ENCODE measurements at places on chromosomes 4 and X. TPM values are rescaled to one million over a fixed set of nuclear protein-coding genes. Genes with fewer than 3 reads are reported as not detected.

- DNase-seq, result no peak
These were observed 105.2 kb downstream of the RTL5 start for GRCh38 chrX:72026341-72027023.

DNA sequence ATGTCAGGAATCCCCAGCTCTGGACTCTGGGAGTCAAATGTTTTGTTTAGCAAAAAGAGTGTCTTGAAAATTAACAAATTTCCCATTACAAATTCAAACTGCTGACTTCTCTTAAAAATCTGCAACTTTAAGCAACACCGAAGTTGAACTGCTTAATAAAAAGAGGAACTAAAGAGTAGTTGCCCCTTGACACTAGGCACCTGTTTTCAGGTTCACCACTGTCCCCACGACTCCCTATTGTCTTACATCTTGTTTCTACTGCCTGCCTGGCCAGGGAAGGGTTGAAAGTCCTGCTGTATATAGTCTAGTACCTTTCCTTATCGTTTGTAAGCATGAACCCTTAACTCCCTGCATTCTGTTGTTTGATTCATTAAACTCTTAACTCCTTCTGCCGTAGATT, 173.9 kb downstream of the SCFD2 start:
- no peak for DNase-seq

DNA sequence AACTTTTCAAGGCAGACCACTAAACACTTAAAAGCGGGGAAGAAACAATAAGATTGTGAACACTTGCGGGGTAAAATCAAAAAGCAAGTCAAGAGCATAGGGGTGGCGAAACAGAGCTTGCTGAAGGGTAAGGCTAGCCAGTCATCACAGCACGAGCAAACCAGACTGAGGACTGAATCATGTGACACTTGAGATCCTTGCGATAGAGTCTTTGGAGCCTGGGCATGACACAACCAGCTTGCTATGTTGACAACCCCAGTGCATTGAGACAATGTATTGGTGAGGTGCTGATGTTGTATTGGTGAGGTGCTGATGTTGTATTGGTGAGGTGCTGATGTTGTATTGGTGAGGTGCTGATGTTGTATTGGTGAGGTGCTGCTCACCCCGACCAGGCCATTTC, 72.3 kb downstream of the SLIT2 start:
- no peak for DNase-seq

GRCh38 chr4:4396628-4397440, 9.9 kb downstream of the NSG1 start:
- DNase-seq, result no peak

DNA sequence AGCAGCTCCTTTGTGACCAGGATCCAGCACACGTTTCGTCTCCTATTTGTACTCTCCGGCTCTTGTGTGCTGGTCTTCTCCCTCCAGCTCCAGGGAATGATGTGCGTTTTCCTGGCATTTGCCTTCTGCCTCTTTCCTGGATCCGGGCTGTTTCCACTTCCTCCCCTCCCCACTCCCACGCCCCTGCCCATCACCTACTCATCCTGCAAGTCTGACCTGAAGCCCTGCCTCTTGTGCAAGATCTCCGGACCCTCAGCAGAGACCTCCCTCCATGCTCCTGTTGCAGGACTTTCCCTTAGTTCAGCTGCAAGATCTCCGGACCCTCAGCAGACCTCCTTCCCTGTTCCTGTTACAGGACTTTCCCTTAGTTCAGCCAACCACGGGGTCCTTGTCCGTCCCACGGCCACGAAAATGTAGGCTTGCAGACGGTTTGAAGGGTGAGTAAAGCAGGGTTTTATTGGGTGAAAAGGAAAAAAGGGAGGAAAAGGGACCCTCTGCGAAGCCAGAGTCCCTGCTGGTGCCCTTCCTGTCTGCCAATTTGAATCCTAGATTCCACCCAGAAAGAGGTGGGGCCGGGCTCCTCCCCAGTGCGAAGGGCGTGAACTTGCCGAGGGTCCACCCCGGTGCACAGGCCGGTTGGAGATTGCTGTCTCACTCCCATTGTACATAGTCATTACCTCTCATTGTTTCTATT, 74.4 kb upstream of the IRF2 start:
- DNase-seq, result peak; percentile 57

- DNase-seq, result peak; percentile 29
These were observed 40.1 kb downstream of the NOP14 start for GRCh38 chr4:2923141-2923551.

DNA sequence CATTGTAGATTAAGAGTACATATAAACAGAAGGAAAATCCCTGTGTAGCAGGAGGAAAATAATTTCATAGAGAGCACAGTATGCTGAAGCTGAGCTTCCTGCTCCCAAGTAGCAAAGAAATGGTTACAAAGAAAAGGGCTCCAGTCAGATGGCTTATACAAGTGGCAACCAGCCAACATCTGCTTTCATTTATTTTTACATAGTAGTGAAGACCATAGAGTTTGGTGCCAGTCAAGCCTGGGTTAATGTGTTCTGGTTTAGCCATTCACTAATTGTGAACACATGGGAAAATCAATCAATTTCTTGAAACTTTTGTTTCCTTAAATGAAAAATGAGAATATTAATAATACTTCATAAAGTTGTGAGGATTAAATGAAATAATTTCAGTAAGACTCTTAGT, 111.3 kb upstream of the ELOVL6 start:
- no peak for DNase-seq

GRCh38 chr4:156999175-156999517, 27.5 kb upstream of the PDGFC start:
- DNase-seq, result no peak

DNA sequence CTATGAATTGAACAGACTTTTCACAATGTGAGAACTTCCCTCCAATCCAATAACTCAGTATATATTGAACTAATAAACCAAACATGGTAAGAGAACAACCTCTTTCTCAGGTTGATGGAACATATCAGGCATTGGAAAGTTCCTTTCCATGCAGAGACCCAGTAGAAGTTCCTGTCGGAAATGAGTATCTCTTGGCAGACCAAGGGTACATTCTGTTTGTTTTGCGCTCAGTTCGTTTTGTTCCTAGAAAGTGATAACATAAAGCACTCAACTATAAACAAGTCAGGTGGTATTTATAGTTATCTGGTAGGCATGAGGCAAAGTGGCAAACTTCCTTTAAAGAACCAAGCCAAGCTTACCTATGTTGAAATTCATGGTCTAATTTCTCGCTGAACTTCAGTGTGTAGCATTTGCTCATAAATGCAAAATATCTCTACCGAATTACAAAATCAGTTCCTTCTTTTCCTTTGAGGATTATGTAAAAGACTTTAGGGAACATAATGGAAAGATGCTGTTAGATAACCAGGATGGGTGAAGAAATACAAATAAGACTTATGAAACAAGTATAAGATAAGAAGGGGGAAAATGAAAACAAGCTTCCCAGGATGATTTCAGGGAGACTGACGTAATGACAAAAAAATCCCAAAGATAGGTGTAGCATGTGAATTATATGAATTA, 120.3 kb downstream of the ARHGAP24 start:
- DNase-seq, result no peak

DNA sequence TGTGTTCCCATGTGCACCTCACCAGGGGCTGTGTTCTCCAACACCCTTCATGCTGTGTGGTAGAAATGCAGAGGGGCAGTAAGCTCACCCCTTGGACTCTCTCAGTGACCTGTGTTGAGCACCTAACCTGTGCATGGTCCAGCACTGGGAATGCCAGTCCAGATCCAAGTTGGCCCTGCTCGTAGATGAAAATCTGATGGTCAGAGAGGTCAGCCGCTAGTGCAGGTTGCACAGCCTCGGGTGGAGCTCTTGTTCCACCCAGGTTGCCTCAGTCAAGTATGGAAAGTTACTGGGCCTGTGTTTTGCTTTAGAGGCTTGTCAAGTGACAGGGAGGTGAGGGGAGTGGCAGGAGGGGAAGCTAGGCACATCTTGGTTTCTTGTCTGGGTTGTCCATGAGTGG, 51.3 kb downstream of the NOP14 start:
- no peak for DNase-seq

DNA sequence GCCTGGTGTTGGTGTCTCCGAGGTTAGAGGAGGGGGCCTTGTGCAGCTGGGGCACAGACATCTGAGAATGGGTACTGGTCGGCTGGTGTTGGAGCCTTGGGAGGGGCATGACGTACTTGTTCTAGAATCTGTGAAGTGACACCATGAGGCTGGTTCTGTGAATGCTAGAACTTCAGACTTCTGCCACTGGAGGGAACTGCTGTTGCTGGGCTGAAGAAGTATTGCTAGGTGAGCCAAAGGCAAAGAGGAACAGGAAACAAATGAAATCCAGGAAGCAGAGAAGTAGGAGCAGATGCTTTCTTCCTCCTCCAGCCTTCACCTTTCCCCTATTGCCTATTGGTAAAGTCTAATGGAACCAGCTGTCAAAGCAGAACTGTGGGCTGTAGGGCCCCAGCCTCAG, 120.9 kb upstream of the DDIT4L start:
- no peak for DNase-seq

DNA sequence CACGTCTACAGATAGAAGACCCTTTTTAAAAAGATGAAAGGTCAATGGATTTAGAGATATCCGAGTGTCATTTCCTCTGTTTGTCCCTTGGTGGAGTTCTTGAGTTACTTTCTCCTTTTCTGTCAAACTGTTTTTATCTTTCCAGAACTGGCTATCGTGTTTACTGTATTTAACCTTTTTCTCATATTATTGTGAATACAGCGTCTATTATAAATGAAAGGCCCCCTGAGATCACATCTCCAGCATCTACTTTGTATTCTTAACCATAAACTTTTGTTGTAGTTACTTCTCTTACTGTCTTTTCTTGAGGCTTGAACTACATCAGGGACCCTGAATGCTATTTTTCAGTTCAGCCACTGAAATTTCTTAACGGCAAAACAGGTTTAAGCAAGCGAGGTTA, 4.0 kb upstream of the PCDH7 start:
- peak; percentile 37 for DNase-seq

DNA sequence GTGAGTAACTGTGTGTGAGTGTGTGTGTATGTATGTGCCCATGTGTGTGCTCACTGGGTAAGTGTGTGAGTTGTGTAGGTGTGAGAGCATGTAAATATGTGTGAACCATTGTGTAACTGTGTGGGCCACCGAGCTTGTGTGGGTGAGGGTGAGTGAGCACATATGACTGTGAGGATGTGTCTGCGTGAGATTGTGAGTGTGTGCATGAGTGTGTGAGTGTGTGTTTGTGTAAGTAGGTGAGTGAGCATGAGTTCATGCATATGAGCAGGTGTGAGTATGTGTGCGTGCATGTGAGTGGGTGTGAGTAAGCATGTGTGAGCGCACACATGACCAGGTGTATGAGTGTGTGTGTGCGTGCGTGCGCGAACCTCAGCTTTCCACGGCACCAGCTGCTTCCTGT, 1.4 kb upstream of the ATP2B3 start:
- no peak for DNase-seq

- no peak for DNase-seq
These were observed 58.9 kb upstream of the ARHGAP24 start for GRCh38 chr4:85416094-85416493.

- no peak for DNase-seq
These were observed 50.9 kb downstream of the REPS2 start for GRCh38 chrX:16997313-16997712.

- DNase-seq, result peak; percentile 90
These were observed 47.5 kb upstream of the BCOR start for GRCh38 chrX:40145001-40145922.

- DNase-seq, result no peak
These were observed 158.6 kb downstream of the C4orf33 start for GRCh38 chr4:129254526-129254925.

- DNase-seq, result no peak
These were observed 1.1 kb upstream of the MRPL1 start for GRCh38 chr4:77861495-77861894.

GRCh38 chrX:148457279-148457678, 43.1 kb upstream of the AFF2 start:
- DNase-seq, result no peak

- DNase-seq, result no peak
These were observed 1.2 kb downstream of the GPM6B start for GRCh38 chrX:13815664-13816063.

GRCh38 chrX:21638311-21638710, 19.8 kb downstream of the KLHL34 start:
- no peak for DNase-seq

DNA sequence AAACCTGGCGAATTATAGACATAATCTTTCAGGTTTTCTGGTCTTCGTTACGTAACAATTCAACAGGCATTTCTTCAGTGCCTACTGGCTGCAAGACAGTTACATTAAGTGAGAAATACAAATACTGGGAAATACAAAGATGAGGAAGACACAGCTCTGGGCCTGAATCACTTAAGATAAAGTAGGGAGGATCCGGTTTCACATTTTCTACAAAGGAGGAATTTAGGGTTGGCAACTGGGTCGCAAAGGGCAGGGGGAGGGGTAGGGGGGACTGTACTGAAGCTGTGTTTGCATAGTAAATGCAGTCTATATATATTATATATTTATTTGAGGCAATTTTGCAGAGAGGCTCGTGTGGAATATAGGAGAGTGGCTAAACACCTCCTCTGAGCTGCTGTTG, 107.4 kb downstream of the MAML3 start:
- DNase-seq, result peak; percentile 17

DNA sequence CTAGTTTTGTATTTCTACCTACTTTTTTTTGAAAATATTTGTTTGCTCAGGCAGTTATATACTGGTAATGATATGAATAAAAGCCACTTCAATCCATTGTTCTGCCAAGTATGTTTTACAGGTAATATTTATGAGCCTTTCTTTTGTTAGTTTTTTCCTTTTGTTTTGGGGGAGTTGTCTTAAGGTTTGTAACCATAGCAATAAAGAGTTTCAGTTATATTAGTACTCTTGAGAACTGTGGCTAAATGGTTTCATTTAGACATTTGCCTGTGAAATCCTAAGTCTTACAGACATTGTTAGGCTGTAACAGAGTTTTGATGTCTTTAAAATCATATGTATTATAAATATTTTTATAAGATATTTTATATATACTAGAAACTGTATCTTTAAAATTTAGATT, 150.1 kb downstream of the DIPK2B start:
- DNase-seq, result no peak

- no peak for DNase-seq
These were observed 80.0 kb downstream of the FAT1 start for GRCh38 chr4:186643501-186644310.

GRCh38 chr4:186475202-186475601, 80.2 kb downstream of the MTNR1A start:
- no peak for DNase-seq

The FAM47C gene
- total RNA-seq, result not detected

The FHL1 gene
- total RNA-seq, result 11.4 TPM

The ARMCX1 gene
- total RNA-seq, result 33.0 TPM

The COL4A5 gene
- 56.6 TPM for total RNA-seq

The ARHGAP6 gene
- 2.0 TPM for total RNA-seq

The PNMA3 gene
- 5.2 TPM for total RNA-seq

The MYL5 gene
- total RNA-seq, result 18.2 TPM

The CLGN gene
- 6.7 TPM for total RNA-seq

The F8A2 gene
- not detected for total RNA-seq

The HELT gene
- total RNA-seq, result 0.96 TPM

The SSX1 gene
- total RNA-seq, result 0.18 TPM

The NCAPG gene
- total RNA-seq, result 77.1 TPM

The PABPC1L2A gene
- total RNA-seq, result 0.26 TPM

The HSD17B10 gene
- total RNA-seq, result 109 TPM
